ENCODE measurements at places on chromosomes 11 and 22.
A peak's percentile ranks its signal among the peaks of the same experiment; 100 is the strongest.

GRCh38 chr11:34548278-34548677, 34.7 kb upstream of the ELF5 start:
- no peak overlapping the region for H3K27ac ChIP-seq
- H3K4me3 ChIP-seq: no peak overlapping the region
- peaks cover 23% of the 10 kb centered on the region for H3K27me3 ChIP-seq
- H3K36me3 ChIP-seq: no peaks in the 10 kb centered on the region
- DNase-seq: no peak

- no peaks in the 10 kb centered on the region for H3K4me1 ChIP-seq
- no peak overlapping the region for H3K27ac ChIP-seq
- no peak overlapping the region for H3K4me3 ChIP-seq
- no peak for DNase-seq
Measured at GRCh38 chr11:121869478-121869877, 246.5 kb downstream of the BLID start.

DNA sequence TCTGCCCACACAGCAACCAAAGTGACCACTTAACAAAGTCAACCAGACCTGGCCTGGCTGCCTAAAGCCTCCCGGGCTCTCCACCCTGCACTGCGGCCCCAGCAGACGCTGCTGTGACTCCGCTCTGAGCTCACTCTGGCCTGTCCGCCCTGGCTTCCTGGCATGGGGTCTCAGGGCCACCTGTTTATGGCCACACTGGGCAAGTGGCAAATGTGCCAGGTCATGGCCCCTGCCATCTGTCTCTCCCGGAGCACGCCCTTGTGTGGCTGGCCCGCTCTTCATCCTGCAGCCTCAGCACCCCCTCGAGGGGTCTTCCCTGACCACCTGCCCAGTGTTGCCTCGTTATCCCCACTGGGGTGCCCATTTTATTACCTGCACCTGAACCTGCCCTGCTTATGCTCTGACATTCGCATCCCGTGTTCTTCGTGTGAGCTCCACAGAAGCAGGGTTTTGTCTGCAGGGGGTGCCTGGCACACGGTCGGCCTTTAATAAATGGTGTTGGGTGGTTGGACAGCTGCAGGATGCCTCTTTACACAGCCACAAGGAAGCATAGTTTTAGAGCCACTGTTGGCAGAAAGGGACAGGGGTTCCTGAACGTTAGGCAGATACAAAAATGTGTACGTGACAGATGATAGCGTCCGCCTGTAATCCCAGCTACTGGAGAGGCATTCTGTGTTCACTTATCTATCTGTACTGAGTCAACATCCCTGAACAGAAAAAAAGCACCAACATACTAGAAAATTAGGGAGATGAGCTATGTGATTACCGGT, 785.6 kb downstream of the TBC1D22A start:
- no peak for DNase-seq
- no peak overlapping the region for H3K27ac ChIP-seq
- no peaks in the 10 kb centered on the region for H3K27me3 ChIP-seq
- H3K4me3 ChIP-seq: no peak overlapping the region

- H3K36me3 ChIP-seq: no peaks in the 10 kb centered on the region
- H3K27ac ChIP-seq: no peak overlapping the region
- H3K4me1 ChIP-seq: no peaks in the 10 kb centered on the region
- no peak for DNase-seq
- peaks cover 11% of the 10 kb centered on the region for H3K27me3 ChIP-seq
Measured at GRCh38 chr22:35198738-35199137, 58.6 kb upstream of the HMGXB4 start.

DNA sequence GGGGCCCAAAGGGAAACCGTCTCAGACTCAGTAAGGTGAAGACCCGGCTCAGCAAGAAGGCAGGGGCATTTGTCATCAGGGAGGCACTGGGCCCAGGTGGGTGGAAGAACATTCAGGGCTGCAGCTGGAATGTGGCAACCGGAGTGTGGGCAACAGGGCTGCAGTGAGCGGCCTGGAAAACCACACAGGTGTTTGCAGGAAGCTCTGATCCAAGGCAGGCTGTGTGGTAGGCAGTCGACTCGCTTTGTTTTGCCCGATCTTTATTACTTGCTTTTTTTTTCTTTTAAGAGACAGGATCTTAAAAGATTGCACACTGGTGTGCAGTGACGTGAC, 82.8 kb downstream of the DGCR2 start:
- H3K27ac ChIP-seq: no peak overlapping the region
- no peaks in the 10 kb centered on the region for H3K4me1 ChIP-seq
- no peak overlapping the region for H3K4me3 ChIP-seq
- no peak for DNase-seq
- no peaks in the 10 kb centered on the region for H3K27me3 ChIP-seq
- H3K36me3 ChIP-seq: peaks cover 25% of the 10 kb centered on the region

GRCh38 chr11:9571071-9571762, 2.3 kb upstream of the WEE1 start:
- peaks cover 22% of the 10 kb centered on the region for H3K27me3 ChIP-seq
- H3K27ac ChIP-seq: no peak overlapping the region
- H3K4me3 ChIP-seq: peak overlapping the region; percentile 66
- no peak for DNase-seq
- peaks cover 31% of the 10 kb centered on the region for H3K4me1 ChIP-seq

GRCh38 chr22:44668190-44668885, 33.7 kb upstream of the PRR5 start:
- H3K4me1 ChIP-seq: peaks cover 75% of the 10 kb centered on the region
- peaks cover 17% of the 10 kb centered on the region for H3K27me3 ChIP-seq
- peak; percentile 73 for DNase-seq
- peak overlapping the region; percentile 70 for H3K4me3 ChIP-seq
- H3K36me3 ChIP-seq: peaks cover 4% of the 10 kb centered on the region

GRCh38 chr11:128835741-128836430, 31.2 kb downstream of the KCNJ1 start:
- no peak overlapping the region for H3K4me3 ChIP-seq
- H3K36me3 ChIP-seq: peaks cover 9% of the 10 kb centered on the region
- H3K4me1 ChIP-seq: peaks cover 60% of the 10 kb centered on the region
- no peak for DNase-seq
- peaks cover 8% of the 10 kb centered on the region for H3K27me3 ChIP-seq

- no peaks in the 10 kb centered on the region for H3K4me1 ChIP-seq
- H3K27me3 ChIP-seq: peaks cover 56% of the 10 kb centered on the region
- DNase-seq: no peak
- no peak overlapping the region for H3K4me3 ChIP-seq
- no peaks in the 10 kb centered on the region for H3K36me3 ChIP-seq
Measured at GRCh38 chr11:119749006-119749565, 20.1 kb upstream of the NECTIN1 start.

GRCh38 chr11:34487430-34487829, 26.2 kb downstream of the ELF5 start:
- H3K36me3 ChIP-seq: no peaks in the 10 kb centered on the region
- no peaks in the 10 kb centered on the region for H3K4me1 ChIP-seq
- no peak overlapping the region for H3K27ac ChIP-seq
- H3K4me3 ChIP-seq: no peak overlapping the region
- no peaks in the 10 kb centered on the region for H3K27me3 ChIP-seq
- no peak for DNase-seq

- H3K27ac ChIP-seq: no peak overlapping the region
- no peaks in the 10 kb centered on the region for H3K36me3 ChIP-seq
- no peaks in the 10 kb centered on the region for H3K27me3 ChIP-seq
- DNase-seq: no peak
Measured at GRCh38 chr11:133228471-133229329, 303.6 kb downstream of the OPCML start.

DNA sequence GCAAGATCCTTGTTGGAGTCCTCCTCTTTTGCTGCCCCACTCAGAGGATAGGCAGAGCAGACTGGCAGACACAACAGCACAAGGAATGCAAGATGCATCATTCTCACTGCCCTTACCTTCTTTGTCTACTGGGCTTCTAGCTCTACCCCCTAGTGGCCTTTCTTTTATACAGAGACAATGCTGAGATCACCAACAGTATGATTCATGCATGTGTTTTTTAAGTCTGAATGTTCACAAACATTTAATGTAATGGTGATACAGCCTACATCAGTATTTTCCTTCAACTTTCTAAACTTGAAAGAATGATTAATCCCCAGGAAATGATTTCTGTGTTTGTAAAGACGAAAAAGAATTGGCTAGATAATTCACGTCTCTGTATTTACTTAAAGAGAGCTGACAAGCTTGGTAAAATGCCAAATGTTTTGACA, at the start of gene MMP10:
MMP10 (minus strand) TSS at position 138 of the 428 bp plus-strand sequence; CDS start at position 101, 37 bp downstream.
- no peak within 1 kb of the TSS for H3K4me3 ChIP-seq
- no peaks in the 10 kb centered on the region for H3K36me3 ChIP-seq
- peaks cover 4% of the 10 kb centered on the region for H3K27me3 ChIP-seq
- DNase-seq: no peak
- H3K27ac ChIP-seq: no peak within 1 kb of the TSS

DNA sequence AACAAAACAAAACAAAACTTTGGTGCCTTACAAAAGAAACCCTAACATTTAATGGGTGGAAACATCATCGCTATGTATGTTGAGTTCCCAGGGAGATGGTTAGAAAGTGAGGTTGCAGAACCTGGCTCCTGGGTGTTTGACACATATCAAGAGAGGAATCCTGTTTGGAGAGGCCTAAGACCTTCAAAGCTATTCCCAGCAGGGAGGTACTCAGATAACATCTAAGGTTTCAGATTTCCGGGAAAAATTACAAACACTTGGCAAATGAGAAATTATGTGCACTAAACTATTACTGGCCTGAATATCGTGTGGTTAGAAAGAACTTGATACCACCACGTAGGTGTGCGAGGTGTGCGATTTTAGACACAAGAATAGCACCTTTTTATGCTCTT, 18.5 kb downstream of the TRIM5 start:
- DNase-seq: no peak
- peaks cover 38% of the 10 kb centered on the region for H3K36me3 ChIP-seq
- H3K27ac ChIP-seq: no peak overlapping the region
- no peaks in the 10 kb centered on the region for H3K4me1 ChIP-seq
- no peak overlapping the region for H3K4me3 ChIP-seq
- no peaks in the 10 kb centered on the region for H3K27me3 ChIP-seq

- H3K27ac ChIP-seq: no peak overlapping the region
- no peak for DNase-seq
- H3K27me3 ChIP-seq: peaks cover 74% of the 10 kb centered on the region
- H3K4me1 ChIP-seq: no peaks in the 10 kb centered on the region
Measured at GRCh38 chr22:44575381-44576268, 77.6 kb upstream of the RTL6 start.

DNA sequence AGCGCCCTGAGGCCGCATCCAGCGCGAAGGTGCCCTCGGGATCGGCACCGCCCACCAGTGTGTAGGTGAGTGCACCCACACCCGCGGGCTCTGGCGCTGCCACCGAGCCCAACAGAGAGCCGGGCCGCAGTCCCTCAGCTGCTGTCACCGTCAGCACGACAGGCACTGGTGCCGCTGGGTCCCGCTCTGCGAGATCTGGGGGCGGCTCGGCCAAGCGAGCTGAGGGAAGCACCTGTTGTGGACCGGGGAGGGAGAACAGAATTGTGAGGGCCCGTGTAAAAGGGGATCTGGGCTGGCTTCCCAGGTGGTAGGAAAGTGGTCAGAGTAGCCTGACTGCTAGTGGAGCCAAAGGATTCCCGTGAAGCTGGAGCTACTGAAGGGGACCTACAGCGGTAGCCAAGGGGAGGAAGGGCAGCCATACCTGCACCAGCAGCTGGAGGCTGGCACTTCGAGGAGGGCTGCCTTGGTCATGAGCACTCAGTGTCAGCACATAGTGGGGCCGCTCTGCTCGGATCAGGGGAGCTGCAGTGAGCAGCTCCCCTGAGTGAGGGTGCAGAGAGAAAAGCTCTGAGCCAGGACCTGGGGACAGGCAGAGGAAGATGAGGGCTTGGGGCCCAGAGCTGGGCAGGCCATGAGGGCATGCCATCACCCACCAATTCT, 11.5 kb upstream of the TPP1 start:
- H3K27ac ChIP-seq: no peak overlapping the region
- no peaks in the 10 kb centered on the region for H3K36me3 ChIP-seq
- peaks cover 24% of the 10 kb centered on the region for H3K4me1 ChIP-seq
- H3K27me3 ChIP-seq: no peaks in the 10 kb centered on the region

GRCh38 chr11:70606248-70606950, 208.1 kb downstream of the CTTN start:
- H3K27me3 ChIP-seq: peaks cover 35% of the 10 kb centered on the region
- H3K4me1 ChIP-seq: no peaks in the 10 kb centered on the region
- no peak for DNase-seq
- H3K36me3 ChIP-seq: no peaks in the 10 kb centered on the region
- no peak overlapping the region for H3K4me3 ChIP-seq
- no peak overlapping the region for H3K27ac ChIP-seq

DNA sequence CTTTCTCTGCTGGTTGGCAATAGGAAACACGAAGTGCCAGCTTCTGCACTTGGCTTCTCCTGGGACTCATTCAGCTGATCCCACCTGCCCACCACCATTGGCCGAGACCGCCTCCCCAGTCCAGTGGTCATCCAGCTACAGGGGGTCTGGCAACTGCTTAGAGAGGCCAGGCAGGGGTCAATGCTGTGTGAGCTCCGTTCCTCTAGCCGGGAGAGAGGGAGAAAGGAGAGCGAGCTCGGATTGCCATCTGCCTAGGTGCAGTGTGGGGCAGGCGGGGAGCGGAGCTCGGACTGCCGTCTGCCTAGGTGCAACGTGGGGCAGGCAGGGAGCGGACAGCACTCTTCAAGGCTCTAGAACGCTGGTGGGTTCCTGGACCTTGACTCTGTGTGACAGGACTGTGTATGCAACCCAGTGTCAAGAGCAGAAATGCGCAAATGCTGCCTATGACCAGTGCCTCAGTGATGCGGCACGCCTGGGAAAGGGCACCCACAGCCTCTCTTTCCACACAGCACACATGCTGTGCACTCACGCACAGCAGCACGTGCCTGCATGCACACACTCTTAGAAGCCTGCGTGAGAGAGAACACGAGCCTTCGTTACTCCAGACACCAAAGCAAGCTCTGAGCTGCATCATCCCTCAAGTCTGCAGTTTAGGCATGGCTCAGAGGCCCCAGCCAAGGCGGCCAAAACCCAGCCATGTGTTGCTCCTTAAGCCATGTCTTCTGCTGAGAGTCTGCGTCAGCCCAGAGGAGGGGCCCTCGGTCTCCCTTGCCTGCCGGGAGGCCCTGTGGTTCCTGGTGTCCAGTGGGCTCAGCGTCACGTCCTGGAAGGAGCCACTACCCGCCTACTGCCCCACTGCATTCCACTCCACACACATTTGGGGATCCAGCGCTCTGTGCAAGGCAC, 26.8 kb upstream of the JAM3 start:
- no peak overlapping the region for H3K27ac ChIP-seq
- DNase-seq: no peak
- H3K4me3 ChIP-seq: no peak overlapping the region
- H3K36me3 ChIP-seq: no peaks in the 10 kb centered on the region
- peaks cover 43% of the 10 kb centered on the region for H3K27me3 ChIP-seq
- peaks cover 17% of the 10 kb centered on the region for H3K4me1 ChIP-seq

GRCh38 chr11:133191931-133192330, 340.4 kb downstream of the OPCML start:
- H3K27me3 ChIP-seq: no peaks in the 10 kb centered on the region
- no peaks in the 10 kb centered on the region for H3K4me1 ChIP-seq
- H3K27ac ChIP-seq: no peak overlapping the region
- H3K4me3 ChIP-seq: no peak overlapping the region

DNA sequence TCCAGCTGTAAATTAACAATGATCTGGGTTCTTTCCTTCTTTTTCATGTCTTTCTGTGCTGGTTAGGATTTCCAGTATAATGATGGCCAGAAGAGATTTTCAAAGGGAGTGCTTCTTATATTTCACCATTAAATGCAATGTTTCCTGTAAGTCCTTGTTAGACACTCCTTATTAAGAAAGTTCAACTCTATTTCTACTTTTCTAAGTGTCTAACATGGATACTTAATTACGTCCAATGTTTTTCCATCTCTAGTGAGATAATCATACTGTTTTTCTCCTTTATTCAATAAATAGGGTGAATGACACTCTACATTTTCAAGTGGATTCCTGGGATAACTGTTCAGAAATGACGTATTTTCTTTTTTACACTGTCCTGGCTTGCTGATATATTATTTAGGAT, 49.8 kb downstream of the CDON start:
- no peak overlapping the region for H3K4me3 ChIP-seq
- no peak for DNase-seq
- H3K4me1 ChIP-seq: no peaks in the 10 kb centered on the region
- H3K36me3 ChIP-seq: no peaks in the 10 kb centered on the region
